ENCODE measurements at places on chromosomes 3 and 15.

- no peak overlapping the region for H3K27ac ChIP-seq
- H3K27me3 ChIP-seq, result no peaks in the 10 kb centered on the region
- no peak overlapping the region for H3K4me3 ChIP-seq
These were observed 12.7 kb downstream of the TKT start for GRCh38 chr3:53243165-53243564.

GRCh38 chr3:12769761-12770160 lies 10.7 kb upstream of the TMEM40 start:
- no peaks in the 10 kb centered on the region for H3K36me3 ChIP-seq
- H3K4me1 ChIP-seq, result no peaks in the 10 kb centered on the region
- H3K27me3 ChIP-seq, result no peaks in the 10 kb centered on the region

DNA sequence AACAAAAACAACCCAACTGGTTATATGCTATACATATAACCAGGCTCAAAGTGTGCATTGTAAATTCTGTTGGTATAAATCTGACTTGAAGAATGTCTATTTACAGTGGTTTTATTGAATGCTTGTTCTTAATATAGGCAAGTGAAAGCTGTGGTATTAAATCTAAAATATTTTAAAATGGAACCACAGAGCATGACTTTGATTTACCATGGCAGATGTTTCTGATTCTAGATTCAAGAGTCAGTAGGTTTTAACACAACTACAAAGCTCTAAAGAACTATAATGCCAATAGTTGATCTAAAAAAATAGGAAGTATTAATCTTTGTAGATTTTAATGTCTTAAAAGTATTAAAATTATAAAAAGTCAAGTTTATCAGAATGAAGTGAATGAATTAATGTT lies 141.9 kb upstream of the PLSCR5 start:
- no peak for DNase-seq
- H3K36me3 ChIP-seq, result no peaks in the 10 kb centered on the region
- H3K4me1 ChIP-seq, result peaks cover 32% of the 10 kb centered on the region
- peak overlapping the region; percentile 43 for H3K4me3 ChIP-seq
- H3K27me3 ChIP-seq, result no peaks in the 10 kb centered on the region

GRCh38 chr3:182006431-182006830 lies 294.7 kb downstream of the SOX2 start:
- H3K27ac ChIP-seq, result no peak overlapping the region
- H3K4me3 ChIP-seq, result no peak overlapping the region
- no peaks in the 10 kb centered on the region for H3K4me1 ChIP-seq
- DNase-seq, result no peak
- peaks cover 91% of the 10 kb centered on the region for H3K27me3 ChIP-seq
- no peaks in the 10 kb centered on the region for H3K36me3 ChIP-seq

GRCh38 chr15:92105611-92106010 lies 252.1 kb downstream of the SLCO3A1 start:
- no peak overlapping the region for H3K27ac ChIP-seq
- no peaks in the 10 kb centered on the region for H3K36me3 ChIP-seq
- H3K4me3 ChIP-seq, result no peak overlapping the region
- no peak for DNase-seq

DNA sequence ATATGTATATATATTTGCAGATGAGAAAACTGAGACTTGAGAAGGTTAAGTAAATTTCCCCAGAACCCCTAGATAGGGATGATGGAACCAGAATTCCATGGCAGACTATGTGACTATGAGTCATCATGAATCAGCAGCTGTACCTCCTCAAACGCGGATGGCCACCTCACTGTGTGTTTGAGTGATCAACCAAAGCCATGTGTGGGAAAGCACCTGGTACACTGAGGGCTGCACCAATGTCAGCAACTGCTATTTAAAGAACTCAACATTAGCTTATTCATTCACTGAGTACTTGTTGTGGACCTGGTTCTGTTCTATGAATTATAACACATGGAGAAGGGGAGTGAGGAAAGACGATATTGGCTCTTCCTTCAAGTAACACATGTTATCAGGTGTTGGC lies 377.0 kb downstream of the GAP43 start:
- no peaks in the 10 kb centered on the region for H3K27me3 ChIP-seq
- peaks cover 38% of the 10 kb centered on the region for H3K4me1 ChIP-seq
- H3K36me3 ChIP-seq, result no peaks in the 10 kb centered on the region
- H3K4me3 ChIP-seq, result peak overlapping the region; percentile 20

GRCh38 chr3:84967767-84968581 lies 9.2 kb downstream of the CADM2 start:
- no peak overlapping the region for H3K4me3 ChIP-seq
- no peak overlapping the region for H3K27ac ChIP-seq
- no peaks in the 10 kb centered on the region for H3K4me1 ChIP-seq

GRCh38 chr3:192155194-192155593 lies 572.1 kb downstream of the FGF12 start:
- DNase-seq, result no peak
- H3K4me3 ChIP-seq, result peak overlapping the region; percentile 35
- peaks cover 22% of the 10 kb centered on the region for H3K27me3 ChIP-seq
- H3K36me3 ChIP-seq, result no peaks in the 10 kb centered on the region

GRCh38 chr3:133820889-133821675 lies 15.5 kb downstream of the SRPRB start:
- no peak overlapping the region for H3K4me3 ChIP-seq
- peaks cover 7% of the 10 kb centered on the region for H3K4me1 ChIP-seq
- no peak for DNase-seq
- peaks cover 46% of the 10 kb centered on the region for H3K36me3 ChIP-seq
- no peak overlapping the region for H3K27ac ChIP-seq
- no peaks in the 10 kb centered on the region for H3K27me3 ChIP-seq

GRCh38 chr3:147963711-147964110 lies 554.5 kb downstream of the ZIC1 start:
- H3K4me3 ChIP-seq, result no peak overlapping the region
- no peak for DNase-seq
- no peaks in the 10 kb centered on the region for H3K36me3 ChIP-seq
- H3K4me1 ChIP-seq, result no peaks in the 10 kb centered on the region
- H3K27ac ChIP-seq, result no peak overlapping the region
- peaks cover 18% of the 10 kb centered on the region for H3K27me3 ChIP-seq

GRCh38 chr3:13628432-13628831 lies 79.5 kb downstream of the FBLN2 start:
- no peaks in the 10 kb centered on the region for H3K36me3 ChIP-seq
- no peaks in the 10 kb centered on the region for H3K4me1 ChIP-seq
- H3K27ac ChIP-seq, result no peak overlapping the region
- no peak overlapping the region for H3K4me3 ChIP-seq
- DNase-seq, result no peak

DNA sequence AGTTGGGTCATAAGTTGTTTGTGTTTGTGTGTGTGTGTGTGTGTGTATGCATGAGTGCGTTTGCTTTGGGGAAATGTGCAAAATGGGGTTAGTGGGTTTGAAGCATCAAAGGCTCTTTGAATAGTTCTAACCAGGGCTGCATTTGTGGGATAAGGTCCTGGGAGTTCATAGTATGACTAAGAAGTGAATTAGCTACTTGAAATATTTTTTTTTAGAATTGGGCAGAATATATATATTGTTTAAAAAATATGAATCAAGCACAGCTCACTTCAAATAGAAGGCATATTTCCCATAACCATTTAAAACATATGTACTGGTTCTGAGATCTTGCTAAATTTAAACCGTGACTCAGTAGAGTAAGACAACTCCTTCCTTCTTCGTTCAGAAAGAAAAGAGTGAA lies 43.1 kb downstream of the IGF2BP2 start:
- H3K27me3 ChIP-seq, result no peaks in the 10 kb centered on the region
- H3K36me3 ChIP-seq, result peaks cover 13% of the 10 kb centered on the region
- H3K4me3 ChIP-seq, result 0 out of 2 replicates have a peak overlapping the region, but pooled peaks have one; percentile 28

DNA sequence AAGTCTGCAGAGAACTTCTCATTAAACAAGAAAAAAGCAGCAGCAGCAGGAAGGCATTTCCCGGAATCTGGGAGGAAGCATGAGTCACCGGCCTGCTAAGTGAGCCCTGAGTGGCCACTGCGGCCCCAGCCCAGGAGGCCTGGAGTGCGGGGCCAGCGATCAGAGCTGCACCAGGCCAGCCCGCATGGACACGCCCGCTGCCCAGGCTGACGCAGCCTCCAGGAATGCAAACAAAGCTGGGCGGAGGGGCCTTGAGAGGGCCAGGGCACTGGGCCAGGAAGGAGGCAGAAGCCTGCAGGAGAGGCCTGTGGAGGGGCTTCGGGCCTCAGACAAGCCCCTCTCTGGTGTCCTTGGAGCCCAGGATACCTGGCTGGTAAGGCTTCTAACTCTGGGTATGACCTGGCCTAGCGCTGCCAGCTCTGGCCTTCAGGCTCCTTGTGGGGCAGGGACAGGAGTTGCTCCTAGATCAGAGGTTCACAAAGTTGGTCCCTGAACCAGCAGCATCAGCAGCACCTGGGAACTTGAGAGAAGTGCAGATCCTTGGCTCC lies 101.2 kb downstream of the SMAD6 start:
- peak overlapping the region; percentile 85 for H3K27ac ChIP-seq
- no peaks in the 10 kb centered on the region for H3K36me3 ChIP-seq

GRCh38 chr3:89440386-89440785 lies 333.0 kb downstream of the EPHA3 start:
- H3K36me3 ChIP-seq, result no peaks in the 10 kb centered on the region
- DNase-seq, result no peak
- no peak overlapping the region for H3K4me3 ChIP-seq
- no peaks in the 10 kb centered on the region for H3K4me1 ChIP-seq

- no peaks in the 10 kb centered on the region for H3K27me3 ChIP-seq
- no peaks in the 10 kb centered on the region for H3K4me1 ChIP-seq
- no peak for DNase-seq
These were observed 18.8 kb downstream of the ZXDC start for GRCh38 chr3:126456766-126457388.

GRCh38 chr3:168517249-168518071 lies 421.7 kb upstream of the GOLIM4 start:
- peak; percentile 7 for DNase-seq
- no peaks in the 10 kb centered on the region for H3K27me3 ChIP-seq
- H3K4me3 ChIP-seq, result no peak overlapping the region

DNA sequence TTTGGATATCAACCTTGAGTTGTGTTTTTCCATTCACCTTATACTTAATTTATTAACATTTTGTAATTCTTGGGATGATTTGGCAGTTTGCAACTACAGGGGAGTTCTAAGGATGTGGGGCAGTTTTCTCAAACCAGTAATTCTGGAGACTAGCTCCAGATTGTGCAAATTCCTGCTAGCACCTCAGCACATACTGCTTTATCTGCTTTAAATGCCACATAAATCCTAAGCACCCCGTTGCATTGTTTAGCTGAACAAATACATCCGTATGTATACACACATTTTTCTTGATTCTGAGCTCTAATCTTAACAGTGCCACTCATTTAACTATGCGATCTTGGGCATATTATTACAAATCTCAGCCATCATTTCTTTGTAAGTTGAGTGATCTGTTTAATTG lies 16.9 kb upstream of the UTS2B start:
- H3K4me1 ChIP-seq, result peaks cover 69% of the 10 kb centered on the region
- no peaks in the 10 kb centered on the region for H3K36me3 ChIP-seq
- no peak overlapping the region for H3K27ac ChIP-seq
- no peaks in the 10 kb centered on the region for H3K27me3 ChIP-seq

- peak overlapping the region; percentile 91 for H3K4me3 ChIP-seq
- H3K27me3 ChIP-seq, result no peaks in the 10 kb centered on the region
- H3K36me3 ChIP-seq, result peaks cover 5% of the 10 kb centered on the region
- peaks cover 24% of the 10 kb centered on the region for H3K4me1 ChIP-seq
These were observed 593 bp upstream of the RSL24D1 start for GRCh38 chr15:55197362-55197705.

DNA sequence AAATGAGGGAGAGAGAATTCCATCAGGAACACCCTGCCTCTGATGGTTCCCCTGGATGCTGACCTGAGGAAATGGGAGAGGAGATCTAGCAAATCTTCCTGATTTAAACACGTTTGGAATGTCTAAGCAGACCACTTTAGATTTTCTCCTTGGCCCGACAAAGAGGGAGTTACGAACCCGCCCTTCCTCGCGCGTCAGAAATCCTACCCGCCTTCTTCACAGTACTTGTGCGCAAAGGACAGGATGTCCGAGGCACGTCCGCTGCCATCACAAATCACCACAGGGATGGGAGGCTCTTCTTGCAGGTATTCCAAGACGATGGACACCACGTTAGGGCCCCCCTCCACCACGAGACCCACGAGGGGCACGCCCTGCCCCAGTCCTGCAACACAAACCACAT lies 38.6 kb downstream of the TRPM1 start:
- H3K36me3 ChIP-seq, result no peaks in the 10 kb centered on the region
- H3K27ac ChIP-seq, result no peak overlapping the region
- DNase-seq, result no peak

DNA sequence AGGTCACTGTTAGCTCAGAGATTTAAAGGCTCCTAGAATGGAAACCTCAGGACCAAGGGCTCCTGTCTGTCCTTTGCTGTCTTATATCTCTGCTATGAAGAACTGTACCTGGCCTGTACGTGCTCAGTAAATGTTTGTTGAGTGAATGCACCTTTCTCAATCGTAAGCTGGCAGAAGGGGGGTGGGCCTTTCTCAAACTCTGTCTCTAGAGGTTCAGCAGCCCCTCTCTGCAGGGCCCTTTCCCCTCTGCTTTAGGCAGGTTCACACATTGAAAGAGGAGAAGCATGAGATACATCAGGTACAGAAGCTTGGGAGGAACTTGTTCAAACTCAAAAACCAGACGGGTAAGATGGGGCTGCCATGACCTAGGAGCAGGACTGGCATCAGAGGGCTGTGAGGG lies 155.6 kb downstream of the GOLGA6L4 start:
- H3K36me3 ChIP-seq, result no peaks in the 10 kb centered on the region
- H3K4me3 ChIP-seq, result no peak overlapping the region
- no peak for DNase-seq
- H3K4me1 ChIP-seq, result no peaks in the 10 kb centered on the region

GRCh38 chr15:89099968-89100367 lies 11.7 kb downstream of the ABHD2 start:
- H3K27me3 ChIP-seq, result no peaks in the 10 kb centered on the region
- H3K4me1 ChIP-seq, result peaks cover 76% of the 10 kb centered on the region
- no peak for DNase-seq
- no peak overlapping the region for H3K4me3 ChIP-seq
- H3K27ac ChIP-seq, result peak overlapping the region; percentile 98

DNA sequence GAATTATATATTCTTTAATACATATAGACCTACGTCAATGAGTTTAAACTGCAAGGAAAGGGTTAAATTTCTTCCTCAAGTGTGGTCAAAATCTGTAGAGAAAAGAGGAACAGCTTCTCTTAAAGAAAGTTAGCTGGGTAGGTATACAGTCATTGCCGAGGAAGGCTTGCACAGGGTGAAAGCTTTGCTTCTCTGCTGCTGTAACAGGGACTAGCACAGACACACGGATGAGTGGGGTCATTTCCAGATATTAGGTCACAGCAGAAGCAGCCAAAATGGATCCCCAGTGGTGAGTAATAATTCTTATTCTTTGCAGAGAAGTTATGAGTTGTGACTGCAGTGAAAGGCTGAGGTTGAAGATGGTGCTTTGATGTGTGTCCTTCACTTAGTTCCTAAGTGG lies at the start of gene CD86:
Gene CD86, plus strand, starts transcription at position 148 of the 400 bp plus-strand sequence. Its CDS starts 128 bp downstream, at position 276.
- DNase-seq, result no peak
- no peaks in the 10 kb centered on the region for H3K4me1 ChIP-seq
- H3K36me3 ChIP-seq, result no peaks in the 10 kb centered on the region

- peaks cover 22% of the 10 kb centered on the region for H3K4me1 ChIP-seq
- peak; percentile 85 for DNase-seq
- no peaks in the 10 kb centered on the region for H3K27me3 ChIP-seq
- peak overlapping the region; percentile 33 for H3K27ac ChIP-seq
- no peaks in the 10 kb centered on the region for H3K36me3 ChIP-seq
- H3K4me3 ChIP-seq, result no peak overlapping the region
These were observed 20.0 kb upstream of the RBP1 start for GRCh38 chr3:139559541-139559940.

- no peak overlapping the region for H3K4me3 ChIP-seq
- no peaks in the 10 kb centered on the region for H3K36me3 ChIP-seq
- H3K4me1 ChIP-seq, result no peaks in the 10 kb centered on the region
- peaks cover 51% of the 10 kb centered on the region for H3K27me3 ChIP-seq
- H3K27ac ChIP-seq, result no peak overlapping the region
These were observed 34.4 kb upstream of the ETV5 start for GRCh38 chr3:186143250-186143649.

Measured in PC-3 (cell line).